ENCODE measurements at places on chromosomes 16 and 17.
A peak's percentile ranks its signal among the peaks of the same experiment; 100 is the strongest.

DNA sequence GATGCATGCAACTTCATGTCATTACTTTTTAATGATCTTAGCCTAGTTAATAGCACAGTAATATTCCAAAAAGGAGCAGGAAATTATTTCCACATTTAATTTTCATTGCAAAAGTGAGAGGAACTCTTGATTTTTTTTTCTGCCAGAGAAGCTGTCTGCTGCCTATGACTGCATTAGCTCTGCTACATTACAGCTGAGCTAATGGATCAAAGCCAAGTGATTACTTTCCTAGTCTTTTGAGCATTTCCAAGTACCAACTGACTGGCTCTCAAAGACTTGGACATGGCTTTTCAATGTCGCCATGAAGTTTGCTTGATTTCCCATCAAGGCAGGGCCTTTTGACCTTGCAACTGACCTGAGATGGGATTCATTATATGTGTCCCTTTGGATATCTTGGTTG is 356.6 kb upstream of the XYLT1 start:
- DNase-seq: no peak

- DNase-seq: peak; percentile 74
These were observed 2.9 kb upstream of the GSDMB start for GRCh38 chr17:39921323-39921722.

- peak; percentile 44 for DNase-seq
These were observed 108.9 kb downstream of the MAP2K6 start for GRCh38 chr17:69523244-69523861.

- no peak for DNase-seq
These were observed 16.4 kb upstream of the SLC6A4 start for GRCh38 chr17:30251931-30252330.

GRCh38 chr16:50193594-50193993 is 40.5 kb downstream of the TENT4B start:
- no peak for DNase-seq

- DNase-seq: no peak
These were observed 679.0 kb upstream of the CA10 start for GRCh38 chr17:52837492-52837891.

DNA sequence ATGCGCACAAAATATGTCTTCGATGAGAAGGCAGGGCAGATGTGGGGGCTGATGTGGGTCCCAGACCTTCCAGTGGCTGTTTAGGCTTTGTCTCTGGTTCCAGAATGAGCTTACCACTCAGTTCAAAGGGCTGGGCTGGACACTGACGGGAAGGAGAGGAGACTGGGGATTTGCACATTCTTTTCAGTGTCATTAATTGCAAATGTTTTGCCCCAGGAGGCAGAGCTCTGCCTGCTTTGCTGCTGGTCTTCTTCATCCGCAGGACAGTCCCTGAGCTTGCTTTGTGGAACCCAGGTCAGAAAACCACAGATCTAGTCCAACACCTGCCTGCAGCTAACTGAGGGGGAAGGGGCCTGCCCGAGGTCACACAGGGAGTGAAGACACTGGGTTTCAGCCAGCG is 20.9 kb downstream of the KCNG4 start:
- DNase-seq: no peak

DNA sequence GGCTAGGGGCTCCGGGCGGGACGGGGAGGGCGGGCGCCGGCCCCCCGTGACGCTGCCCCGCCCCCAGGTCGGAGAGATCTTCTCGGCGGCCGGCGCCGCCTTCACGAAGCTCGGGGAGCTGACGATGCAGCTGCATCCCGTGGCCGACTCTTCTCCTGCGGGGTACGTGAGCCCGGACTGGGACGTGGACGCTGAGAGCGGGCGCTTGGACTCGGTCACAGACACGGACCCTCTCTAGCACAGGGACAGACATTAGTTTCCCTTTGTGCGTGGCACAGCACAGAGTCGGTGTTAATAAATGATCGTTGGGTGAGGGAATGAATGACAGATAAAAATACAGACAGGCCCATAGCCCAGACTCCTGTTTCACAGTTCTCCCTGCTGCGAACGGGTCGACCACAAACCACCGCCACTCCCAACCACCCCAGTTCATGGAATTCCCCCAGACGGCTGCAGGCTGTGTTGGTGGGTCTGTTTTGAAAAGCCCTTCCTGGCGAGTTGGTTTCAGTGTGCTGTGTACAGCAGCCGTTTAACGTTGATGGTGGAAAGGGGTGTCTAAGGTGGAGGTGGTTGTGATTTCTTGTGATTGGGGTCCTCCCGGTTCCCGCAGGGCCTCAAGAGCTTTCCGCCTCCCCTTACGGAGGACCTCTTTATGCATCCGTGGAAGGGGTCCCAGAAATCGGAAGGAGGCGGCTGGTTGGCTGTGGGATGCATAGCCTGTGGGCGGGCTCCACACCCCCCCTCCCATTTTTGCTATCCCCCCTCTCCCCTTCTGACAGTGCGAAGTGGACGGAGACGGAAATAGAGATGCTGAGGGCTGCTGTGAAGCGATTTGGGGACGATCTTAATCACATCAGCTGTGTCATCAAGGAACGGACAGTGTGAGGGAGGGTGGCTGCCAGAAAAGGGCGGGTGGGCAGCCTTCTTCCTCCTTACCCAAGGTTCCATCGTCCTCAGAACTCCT is 2.9 kb downstream of the RNASEK start:
- DNase-seq: peak; percentile 46

GRCh38 chr17:65409381-65409780 is 152.1 kb downstream of the AXIN2 start:
- DNase-seq: no peak

DNA sequence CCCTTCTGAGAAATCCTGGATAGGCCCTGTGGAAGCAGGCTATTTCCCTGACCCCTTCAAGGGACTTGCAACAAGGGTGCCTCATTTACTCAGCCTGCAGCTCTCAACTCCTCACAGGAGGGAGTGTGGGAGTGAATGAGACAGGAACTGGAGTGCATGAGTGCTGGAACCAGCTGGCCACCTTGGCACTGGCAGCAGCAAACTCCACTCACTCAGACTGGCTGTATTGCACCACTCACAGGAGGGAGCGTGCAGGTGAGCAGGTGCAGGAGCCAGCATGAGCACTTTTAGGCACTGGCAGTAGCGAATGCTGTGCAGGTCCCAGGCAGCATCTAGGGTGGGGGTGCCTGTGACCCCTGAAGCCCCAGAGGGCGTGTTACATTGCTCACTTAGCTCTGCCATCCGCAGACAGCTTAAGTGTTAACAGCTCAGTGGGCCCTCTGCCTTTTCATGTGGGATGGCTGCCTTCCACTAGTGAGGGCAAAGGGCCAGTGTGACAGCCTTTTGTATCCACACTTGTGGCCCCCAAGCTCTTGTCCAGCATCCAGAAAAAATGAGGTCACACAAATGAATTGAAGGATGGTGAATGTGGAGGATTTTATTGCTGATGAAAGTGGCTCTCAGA is 11.0 kb upstream of the ZNHIT3 start:
- no peak for DNase-seq

GRCh38 chr16:81694494-81695280 is 84.4 kb upstream of the PLCG2 start:
- DNase-seq: no peak

DNA sequence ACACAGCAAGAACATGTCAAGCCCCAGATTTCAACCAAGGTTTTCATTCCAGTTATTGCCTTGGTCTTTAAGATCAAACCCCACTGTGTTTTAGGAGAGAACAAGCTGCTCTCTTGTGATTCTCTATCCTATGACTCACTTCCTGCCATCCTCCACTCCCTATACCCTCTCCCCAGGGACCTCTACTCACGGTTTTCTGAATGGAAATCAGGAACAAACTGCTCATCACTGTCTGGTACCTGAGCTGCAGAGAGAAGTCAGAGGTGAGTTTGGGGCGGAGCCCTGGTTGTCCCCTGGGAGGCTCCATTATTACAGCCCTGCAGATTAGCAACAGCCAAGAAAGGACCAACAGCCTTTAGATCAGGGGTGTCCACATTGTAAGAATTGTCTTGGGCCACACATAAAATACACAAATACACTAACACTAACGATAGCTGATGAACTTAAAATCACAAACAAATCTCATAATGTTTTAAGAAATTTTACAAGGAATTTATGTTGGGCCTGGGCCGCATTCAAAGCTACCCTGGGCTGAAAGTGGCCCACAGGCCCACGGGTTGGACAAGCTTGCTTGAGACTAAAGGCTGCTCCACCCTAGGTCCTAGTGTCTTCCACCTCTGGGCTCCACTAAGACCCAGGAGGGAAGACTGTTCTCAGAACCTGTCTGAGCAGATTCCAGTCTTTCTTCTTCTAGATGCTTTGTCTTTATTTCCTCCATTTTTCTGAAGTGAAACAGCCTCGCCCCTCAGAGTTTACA is 9.7 kb downstream of the ETV4 start:
- peak; percentile 91 for DNase-seq

- DNase-seq: no peak
These were observed 189.1 kb downstream of the CEP112 start for GRCh38 chr17:66002812-66003211.

DNA sequence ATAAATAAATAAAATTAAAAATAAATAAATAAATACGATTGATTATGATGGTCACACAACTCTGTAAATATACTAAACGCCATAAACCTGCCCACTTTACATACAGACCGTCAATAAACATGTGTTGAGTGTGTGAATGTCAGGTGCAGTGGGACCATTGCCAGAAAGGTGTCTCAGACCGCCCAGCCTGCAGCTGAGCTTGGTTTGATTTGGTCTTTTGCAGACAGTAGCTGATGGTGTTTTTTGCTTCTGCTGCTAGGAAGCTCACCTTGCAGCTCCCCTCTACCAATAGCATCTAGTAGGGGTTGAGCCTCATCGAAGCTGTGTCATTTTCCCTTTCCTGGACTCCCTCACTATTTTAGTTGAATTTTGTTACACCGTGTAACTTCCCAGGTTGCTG is 23.5 kb downstream of the UBALD1 start:
- DNase-seq: no peak

DNA sequence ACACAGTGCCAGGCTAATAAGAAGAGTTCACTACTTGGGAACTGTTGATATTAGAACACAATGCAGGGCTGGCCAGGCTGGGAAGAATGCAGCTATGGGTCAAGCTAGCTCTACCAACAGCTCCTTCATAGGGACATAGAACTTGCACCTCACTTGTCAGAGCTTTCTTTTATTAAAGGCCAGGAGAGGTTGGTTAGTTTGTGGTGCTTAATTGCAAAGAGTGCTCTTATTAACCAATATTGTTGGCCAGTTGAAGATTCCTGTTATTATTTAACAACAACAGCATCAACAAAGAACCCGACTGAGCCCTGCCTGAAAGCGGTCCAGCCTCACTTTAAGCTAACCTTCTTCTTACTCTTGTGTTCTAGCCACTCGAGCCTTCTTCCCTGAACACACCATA is 43.4 kb upstream of the ANKFN1 start:
- no peak for DNase-seq

DNA sequence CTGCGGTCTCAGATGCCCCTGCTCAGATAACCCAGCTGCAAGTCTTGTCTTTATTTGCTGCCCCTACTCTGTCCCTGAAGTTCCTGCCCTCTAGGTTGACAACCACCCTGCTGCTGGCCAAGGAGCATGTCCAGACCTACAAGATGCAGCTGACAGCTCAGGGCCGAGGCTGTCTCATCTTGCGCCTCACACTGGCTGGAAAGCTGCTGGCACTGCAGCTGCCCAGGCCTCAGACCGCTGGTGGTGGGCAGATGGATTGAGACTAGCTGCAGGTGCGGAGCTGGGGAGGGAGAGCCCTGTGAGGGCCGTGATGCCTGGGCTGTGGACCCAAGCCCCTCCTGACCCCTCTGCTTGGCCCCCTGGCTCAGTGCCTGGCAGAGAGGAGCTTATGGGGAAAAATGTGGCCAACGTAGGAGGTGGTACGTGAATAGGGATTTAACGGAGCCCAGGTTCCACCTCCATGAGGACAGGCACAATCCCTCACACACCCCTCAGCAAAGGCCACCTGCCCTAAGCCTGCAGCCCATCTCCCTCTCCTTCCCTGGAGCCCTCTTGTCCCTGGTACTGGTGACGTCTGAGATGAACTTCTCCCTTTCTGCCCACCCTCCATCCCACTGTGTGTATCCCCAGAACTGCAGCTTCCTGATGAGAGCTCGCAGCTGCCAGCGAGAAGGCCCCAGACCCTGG is 8.3 kb upstream of the GALK1 start:
- no peak for DNase-seq

- DNase-seq: no peak
These were observed 23.4 kb downstream of the NMRAL1 start for GRCh38 chr16:4450931-4451519.

GRCh38 chr16:4664538-4665418 is 28.6 kb upstream of the NUDT16L1 start:
- peak; percentile 84 for DNase-seq

DNA sequence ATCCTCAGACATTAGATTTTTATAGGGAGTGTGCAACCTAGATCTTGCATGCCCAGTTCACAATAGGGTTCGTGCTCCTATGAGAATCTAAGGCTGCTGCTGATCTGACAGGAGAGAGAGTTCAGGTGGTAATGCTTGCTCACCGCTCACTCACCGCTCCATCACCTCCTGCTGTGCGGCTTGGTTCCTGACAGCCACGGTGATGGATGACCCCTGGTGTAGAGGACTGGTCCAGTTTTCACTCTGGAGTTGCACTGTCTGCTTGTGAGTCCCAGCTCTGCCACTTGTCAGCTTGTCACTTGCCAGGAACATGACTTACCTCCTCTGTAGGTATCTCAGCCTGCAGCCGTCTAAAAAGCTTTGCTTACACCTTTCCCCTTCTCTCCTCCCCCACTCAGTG is 214.6 kb downstream of the SNX29 start:
- no peak for DNase-seq

GRCh38 chr16:87076950-87077749 is 240.0 kb downstream of the C16orf95 start:
- peak; percentile 88 for DNase-seq

- peak; percentile 61 for DNase-seq
These were observed 4.4 kb upstream of the ZFPM1 start for GRCh38 chr16:88448461-88449266.

GRCh38 chr17:16925461-16926060 is 46.4 kb downstream of the TNFRSF13B start:
- DNase-seq: no peak

- no peak for DNase-seq
These were observed 147.6 kb upstream of the HLF start for GRCh38 chr17:55117164-55117563.

DNA sequence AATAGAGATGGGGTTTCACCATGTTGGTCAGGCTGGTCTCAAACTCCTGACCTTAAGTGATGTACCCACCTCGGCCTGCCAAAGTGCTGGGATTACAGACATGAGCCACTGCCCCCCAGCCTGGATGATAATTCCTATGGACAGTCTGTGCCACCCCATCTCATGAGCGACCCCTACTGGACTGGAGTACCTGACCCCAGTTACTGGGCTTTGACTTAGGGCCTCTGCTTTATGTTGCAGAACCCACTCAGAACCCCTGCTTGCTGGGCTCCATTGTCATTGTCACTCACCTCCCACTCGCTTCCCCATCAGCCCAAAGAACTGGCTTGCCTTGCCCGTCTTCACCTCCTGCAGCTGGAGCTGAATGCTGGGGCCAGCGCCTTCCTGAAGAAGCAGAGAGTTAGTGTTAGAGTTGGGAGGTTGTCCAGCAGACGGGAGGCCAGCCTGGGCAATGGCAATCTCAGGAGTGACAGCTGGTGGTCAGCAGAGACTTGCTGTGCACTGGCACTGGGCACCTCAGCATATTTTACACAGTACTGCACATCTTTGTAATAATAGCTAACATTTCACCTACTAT is 4.0 kb downstream of the TAC4 start:
- DNase-seq: peak; percentile 43

- DNase-seq: no peak
These were observed 46.9 kb downstream of the AXIN2 start for GRCh38 chr17:65514541-65514940.

All from NB4 (cell line).